ENCODE measurements at places on chromosomes 1 and 21.

DNA sequence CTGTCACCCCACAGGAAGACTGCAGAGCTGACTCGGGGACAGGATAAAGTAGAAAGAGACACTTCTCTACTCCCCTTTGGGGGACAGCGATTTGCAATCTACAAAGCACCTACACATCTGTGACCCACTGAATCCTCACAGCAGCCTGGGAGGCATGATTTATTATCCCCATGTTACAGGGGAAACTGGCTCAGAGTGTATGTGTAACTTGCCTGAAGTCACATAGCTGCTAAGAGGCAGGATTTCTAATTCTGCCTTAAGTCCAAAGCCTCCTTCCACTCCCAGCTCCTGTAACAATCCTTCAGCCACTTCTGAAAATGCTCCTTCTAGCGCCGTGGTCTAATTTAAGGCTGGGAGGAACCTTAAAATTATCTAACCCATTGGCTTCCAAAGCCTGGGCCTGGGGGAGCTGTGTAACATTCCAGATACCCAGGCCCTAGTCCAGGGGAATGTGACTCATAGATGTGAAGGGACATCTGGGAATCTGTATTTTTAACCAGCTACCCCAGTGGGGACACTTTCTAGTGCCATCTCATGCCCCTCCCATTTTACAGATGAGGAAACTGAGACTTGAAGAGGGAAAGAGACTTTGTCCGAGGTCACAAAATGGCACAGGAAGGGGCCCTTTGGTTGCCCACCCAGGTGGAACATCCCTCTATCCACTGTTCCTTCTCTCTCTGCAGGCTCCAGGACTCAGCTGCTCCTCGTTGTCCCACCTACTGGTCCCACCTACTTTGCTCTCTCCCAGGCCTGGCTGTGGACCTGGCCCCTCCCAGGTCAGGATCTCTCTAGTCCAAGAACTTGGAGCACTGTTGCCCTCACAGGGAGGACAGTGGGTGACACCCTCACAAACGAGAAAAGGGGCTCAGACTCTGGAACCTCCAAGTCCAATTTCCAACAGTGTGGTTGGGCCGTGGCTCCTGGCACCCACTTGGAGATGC lies 48.9 kb downstream of the AHDC1 start:
- no peak for DNase-seq

DNA sequence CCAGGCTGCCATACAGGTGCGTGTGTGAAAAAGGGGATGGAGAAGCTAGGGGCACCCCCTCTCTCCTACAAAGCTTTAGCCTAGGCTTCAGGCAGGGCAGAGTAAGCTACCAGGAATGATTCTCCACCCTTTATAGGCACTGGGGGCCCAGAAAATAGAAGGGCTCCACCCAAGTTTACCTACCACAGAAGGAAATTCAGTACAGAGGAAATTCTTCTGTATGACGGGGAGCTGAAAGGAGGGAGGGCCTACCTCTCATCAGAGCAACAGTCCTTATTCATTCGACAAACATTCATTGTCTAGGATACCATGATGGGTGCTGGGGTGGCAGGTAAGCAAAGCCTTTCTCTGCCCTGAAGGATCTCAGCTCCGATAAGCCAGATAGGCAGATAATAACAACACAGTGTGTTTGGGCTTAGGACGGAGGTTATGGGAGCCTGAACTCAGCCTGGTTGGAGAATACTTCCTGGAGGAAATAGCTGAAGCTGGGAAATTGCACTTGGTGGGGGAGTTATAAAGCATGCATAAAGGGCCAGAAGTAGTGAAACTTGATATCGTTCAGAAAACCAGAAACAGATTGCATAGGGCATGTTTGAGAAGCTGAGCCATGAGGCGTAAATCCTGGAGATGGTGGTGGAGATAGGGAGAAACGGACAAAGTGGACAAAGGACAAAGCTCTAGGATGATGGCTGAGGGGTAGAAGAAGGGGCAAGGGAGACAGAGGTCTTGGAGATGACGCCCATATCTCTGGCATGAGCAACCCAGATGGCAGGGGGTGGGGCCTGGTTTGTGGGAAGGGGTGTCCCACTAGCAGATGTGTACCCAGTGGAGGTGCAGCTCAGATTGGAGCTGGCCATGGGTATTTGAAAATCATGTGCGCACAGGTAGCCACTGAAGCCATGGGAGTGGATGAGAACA lies 5.3 kb upstream of the P3R3URF start:
- DNase-seq: no peak

DNA sequence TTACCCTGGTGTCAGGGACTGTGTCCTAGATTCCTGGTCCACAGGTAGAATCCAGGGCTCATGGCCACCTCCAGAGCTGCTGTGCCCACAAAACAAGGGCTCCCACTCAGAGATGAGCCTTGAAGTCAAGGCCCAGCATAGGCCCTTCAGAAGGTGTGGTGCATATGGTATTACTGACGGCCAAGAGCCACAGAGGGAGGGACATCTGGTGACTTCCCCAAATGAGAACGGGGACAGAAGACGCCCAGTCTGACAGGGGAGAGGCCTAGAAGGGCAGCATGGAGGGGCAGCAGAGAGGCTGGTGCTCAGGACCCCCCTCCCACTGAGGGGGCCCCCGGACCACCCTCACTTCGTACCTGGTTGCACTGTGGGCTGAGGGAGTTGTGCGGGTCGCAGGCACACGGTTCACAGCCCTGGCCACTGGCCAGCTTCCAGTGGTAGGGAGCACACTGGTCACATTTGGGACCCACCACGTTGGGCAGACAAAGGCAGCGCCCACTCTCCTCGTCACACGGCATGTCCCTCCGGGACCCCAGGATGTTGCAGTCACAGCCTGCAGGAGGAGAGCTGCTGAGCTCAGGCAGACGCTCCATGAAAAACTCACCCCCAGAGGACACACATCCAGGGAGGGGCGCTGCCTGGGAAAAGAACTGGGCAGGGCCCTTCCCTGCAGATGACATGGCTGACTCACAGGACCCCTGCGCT lies 25.0 kb downstream of the LAMB3 start:
- DNase-seq: no peak

DNA sequence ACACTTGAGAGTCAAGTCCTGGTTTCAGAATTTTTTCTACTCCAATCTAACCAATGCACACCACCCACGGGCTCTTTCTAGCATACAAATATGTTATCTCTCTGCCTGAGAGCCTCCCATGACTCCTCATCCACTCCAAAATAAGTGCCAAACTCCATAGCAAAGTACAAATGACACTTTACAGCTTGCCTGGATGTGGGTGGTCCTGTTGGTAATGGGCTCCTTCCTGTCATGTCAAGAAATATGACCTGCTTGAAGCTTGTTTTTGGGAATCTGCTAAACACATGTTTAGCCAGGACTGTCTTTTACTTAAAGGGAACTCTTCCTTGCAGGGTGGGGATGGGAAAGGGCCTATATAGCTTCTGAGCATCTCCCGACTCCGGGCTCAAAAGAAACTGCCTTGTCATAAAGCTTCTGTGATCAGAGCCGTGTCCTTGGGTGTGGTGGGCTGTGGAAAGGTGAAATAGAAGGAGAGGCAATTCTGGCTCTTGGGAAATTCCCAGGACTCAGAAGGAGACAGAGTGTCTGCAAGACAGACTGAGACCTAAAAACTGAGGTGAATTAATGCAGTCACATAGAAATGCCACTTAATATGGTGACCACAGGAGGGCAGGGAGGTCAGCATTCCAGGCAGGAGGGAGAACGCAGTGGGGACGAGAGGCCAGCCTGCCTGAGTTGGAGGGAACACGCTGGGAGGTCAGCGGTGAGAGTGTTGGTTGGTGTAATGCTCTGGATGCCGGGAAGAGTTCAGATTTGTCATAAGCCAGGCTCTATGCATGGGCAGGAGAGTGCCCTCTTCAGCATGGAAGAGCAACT lies 6.1 kb upstream of the IGFN1 start:
- no peak for DNase-seq

- no peak for DNase-seq
Observed at GRCh38 chr1:20190256-20191160, 4.2 kb upstream of the PLA2G2C start.

DNA sequence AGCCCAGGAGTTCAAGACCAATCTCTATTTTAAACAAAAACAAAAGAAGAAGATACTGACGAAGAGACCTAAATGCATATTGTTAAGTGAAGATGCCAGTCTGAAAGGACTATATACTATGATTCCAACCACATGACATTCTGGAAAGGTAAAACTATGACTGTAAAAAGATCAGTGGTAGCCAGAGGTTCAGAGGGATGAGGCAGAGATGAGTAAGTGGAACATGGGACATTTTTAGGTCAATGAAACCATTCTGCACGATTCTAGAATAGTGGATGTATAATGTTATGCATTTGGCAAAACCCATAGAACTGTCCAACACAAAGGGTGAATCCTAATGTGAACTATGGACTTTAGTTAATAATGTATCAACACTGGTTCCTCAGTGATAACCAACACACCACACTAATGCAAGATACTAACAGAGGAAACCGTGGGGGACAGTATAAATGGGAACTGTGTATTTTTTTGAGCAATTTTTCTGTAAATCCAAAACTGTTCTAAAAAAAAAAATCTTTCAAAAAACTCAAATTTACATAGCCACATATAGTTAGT lies 8.2 kb downstream of the RC3H1 start:
- DNase-seq: no peak

DNA sequence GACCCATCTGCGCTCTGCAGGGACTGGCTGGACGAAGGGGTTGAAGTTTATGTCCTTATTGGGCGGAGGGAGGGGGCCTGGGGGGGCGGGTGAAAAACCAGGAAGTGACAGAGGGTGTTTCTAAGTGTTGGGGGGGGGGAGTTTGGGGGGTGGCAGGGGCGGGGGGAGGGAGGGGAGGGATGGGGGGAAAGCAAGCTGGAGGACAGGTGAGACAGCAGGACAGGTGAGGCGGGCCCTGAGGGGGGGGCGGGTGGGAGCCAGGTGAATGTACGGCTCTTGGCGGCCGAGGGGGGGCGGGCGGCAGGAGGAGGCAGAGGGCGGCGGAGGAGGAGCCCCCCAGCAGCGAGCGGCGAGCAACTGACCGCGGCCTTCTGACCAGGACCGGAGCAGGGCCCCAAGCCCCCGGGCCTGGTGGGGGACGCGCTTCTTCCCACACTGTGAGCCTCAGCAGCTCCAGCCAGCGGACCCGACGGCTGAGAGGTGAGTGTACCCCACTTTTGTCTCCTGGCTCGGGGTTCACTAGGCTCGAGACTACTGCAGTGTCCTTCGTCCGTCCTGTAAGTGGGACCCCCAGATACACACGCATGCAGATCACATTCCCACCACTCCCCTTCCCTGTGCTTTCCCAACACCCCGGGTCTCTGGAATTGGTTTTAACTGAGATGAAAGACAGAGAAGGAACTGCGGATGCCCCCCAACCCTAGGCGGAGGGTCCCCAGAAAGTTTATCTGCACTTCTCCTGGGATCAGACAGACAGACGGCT lies at the start of gene ZBTB7B:
Gene ZBTB7B (plus strand): TSS at position 339 of the 763 bp plus-strand sequence. CDS start 11,859 bp downstream, outside the sequence.
- DNase-seq: no peak

DNA sequence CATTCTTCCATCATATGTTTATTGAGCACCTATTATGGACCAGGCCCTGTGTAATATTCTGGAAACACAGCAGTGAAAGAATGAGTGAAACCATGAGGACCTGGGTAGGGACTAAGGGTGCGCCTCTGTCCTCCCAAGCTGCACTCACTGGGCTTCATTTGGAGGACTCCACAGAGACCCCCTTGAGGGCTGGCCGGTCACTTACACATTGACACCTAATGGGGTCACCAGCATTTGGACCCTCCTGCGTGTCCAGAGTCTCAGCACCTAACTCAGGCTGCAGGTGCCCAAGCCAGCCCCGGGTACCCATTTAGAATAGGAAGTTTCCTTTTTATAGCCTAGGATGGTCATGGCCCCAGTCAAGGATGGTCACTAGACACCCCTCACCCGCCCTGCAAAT lies 2.8 kb upstream of the FNDC5 start:
- DNase-seq: no peak

GRCh38 chr1:154711416-154711815 lies 103.4 kb upstream of the ADAR start:
- DNase-seq: no peak

DNA sequence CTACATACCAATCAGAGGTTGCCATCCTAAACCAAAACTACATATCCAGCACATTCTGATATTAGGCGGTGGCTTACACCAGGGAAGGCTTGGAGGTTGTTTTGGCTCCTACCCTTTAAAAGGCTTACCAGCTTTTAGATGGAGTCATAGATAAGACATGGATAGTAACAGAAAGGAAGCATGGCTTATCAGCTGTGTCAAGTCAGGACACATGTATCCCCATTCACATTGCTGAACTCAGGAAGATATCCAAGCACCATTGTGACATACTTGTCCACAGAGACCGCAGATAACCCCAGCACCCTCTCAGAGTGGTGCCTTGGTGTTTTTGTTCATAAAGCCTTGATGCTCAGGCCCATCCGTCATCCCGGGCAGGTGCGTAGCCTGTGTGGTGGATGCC lies 39.7 kb downstream of the ADARB1 start:
- DNase-seq: no peak

DNA sequence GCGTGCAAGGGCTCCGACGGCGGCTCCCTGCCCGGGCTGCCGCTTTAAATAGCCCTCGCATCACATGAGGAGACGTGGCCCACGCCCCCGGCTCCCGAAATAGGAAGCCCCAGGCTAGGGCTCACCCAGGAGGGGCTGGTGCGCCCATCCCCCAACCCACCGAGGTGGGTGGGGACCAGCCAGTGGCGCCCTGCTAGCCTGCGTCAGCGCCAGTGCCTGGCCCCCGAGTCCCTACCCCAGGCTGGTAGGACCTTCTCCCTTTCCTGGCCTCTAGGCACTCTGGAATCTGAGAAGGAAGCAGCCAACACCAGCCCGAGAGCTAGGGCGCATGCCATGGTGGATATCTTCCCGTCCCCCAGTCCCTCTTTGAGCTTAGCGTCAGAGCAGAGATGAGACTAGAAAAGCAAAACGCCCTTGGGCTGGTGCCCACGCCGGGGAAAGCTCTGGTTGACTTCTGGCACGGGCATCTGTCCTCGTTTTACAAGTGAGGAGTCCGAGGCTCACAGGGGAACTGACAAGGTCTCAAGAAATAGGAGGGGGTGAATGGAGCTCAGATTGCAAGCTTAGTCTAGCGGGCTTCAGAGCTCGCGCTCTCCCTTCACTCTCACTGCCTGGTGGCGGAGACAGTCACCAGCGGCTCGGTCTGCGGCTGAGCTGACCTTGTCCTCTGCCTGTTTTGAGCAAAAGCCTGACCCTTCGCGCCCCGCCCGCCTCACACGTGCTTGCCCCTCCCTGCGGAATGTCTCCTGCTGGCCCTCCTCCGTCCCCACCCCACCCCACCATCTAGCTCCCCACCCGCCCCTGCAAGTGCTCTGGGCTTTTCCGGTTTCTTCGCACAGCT lies at the start of gene FABP3:
Gene FABP3 (minus strand): TSS at position 21 of the 841 bp plus-strand sequence. CDS start 62 bp downstream, outside the sequence.
- peak; percentile 8 for DNase-seq

DNA sequence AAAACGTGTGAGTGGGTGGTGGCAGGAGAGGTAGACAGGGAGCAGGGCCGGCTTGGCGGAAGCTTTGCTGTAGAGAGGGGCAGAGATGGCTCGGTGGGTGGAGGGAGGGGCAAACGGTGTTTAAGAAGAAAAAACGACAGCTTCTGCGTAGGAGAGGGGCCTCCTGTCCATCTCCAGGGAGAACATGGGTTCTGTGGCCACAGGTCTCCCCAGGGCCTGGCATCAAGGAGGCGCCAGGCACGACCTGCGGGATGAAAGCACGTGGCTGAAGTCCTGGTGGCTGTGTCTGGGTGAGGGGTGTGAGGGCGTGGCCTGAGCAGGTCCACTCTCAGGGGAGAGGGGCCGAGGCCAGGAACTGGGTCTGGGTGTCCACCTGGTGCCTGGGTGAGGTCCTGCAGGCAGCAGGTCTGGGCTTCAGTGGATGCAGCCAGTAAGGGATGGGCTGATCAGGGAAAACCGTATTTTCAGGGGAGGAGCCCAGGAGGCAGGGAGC lies 940 bp upstream of the PRKCZ start:
- no peak for DNase-seq

All from stimulated activated CD4-positive, alpha-beta T cell treated with anti-CD3 and anti-CD28 coated beads, Interleukin-4, amount 100 ng/mL, for 48 hours (primary cell).